ENCODE measurements at places on chromosomes 16 and 17.

DNA sequence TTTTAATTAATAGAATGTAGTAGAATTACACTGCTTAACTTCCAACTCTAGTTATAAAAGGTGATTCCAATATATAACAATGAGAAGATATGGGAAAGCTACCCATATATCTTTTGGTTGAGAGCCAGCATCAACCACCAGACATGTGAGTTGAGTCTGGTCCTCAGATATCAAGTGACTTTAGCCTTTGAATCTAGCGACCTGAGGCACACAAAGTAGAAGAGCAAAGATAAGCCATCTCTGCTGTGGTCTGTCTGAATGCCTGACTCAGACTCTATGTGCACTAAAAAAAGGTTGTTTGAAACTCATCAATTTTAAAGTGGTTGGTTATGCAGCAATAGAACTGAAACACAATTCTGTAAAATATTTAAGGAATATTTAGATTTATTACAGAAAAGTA lies 492.5 kb upstream of the SOX9 start:
- no peak for DNase-seq

DNA sequence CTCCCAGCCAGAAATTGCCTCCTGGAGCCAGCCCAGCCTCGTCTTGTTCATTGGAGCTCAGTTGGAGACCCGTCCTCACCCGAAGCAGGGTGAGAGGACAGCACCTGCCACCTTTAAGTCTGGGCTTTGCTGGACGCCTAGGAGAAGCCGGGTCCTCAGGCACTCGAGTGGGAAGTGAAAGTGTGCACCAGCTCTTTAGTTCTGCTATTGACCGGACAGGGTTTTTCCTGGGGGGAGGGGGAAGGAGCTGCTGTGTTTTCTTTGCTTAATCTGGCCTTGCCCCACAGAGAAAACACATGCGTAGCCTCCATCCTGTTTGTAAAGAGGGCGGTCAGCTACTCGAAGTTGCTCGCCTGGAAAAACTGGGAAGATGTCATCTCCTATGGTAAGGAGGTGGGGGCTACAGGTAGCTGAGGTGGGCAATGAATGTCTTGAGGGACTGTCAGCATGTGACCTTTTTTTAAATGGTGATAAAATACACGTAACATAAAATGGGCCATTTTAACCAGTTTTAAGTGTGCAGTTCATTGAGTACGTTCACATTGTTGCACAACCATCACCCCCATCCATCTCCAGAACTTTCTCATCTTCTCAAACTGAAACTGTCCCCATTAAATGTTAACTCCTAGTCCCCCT lies 34.4 kb downstream of the CMIP start:
- DNase-seq = no peak

DNA sequence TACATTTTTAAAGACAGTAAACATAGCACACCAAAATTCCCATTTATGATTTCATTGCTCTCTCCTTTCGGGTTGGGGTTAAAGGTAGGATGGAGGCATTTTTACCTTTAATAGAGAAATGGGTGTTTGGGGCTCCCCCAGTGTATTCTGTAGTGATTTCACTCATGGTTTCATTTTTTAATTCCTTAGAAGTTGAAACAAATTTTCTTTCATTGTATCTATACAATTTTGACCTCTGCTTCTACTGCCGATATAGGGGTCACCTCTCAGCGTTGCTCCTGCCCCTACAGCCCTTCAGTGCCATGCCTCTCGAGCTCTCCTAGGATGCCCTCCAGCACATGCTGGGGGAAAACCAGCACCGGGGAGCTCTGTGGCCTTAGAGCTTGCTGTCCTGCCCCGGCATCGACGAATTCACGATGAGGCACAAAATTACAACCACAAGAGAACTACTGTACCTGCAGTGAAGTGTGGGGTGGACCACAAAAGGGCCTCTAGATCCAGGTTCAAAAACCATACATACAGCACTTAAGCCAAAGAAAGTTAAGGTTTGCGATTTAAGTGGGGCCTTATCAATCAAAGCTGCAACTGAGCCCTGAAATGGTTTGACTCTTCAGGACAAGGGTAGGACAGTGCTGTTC lies 39.3 kb downstream of the LITAFD start:
- no peak for DNase-seq

DNA sequence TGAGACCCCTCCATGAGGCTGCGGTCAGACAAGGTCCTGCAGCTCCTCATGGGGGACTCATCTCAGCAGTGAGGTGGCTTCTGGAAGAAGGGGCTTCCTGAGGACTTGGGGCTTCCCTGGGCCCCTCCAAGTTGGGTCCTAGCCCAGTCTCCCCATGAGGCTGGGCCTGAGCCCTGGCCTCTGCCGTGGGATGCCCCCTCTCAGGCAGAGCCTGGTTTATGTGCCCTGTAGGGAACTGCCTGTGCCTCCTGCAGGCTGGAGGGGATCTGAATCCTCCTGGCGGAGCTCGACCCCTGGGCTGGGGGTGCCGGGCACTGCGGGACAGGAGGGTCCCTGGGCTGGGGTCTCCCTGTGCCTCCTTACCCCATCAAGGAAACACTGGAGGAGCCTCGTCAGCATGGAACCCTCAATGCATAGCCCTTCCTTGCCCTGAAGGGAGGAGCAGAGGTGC lies 45.8 kb downstream of the TNFRSF13B start:
- no peak for DNase-seq

DNA sequence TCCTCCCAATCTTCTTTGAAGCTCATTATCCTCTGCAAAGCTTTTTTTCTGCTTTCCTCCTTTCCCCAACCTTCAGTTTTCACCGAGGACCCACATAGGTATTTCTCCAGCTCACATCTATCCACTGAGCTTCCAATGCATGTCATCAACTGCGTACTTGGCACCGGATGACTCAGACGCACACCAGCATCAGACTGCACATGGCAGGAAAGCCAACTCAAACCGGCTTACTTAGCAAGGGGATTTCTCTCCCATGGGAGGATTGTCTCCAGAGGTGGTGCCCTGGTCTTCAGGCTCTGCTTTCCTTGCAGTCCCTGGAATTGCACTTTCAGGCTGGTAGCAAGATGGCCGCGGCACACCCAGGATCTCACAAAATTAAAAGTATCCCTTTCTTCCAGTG lies 1.7 kb upstream of the AKTIP start:
- DNase-seq = no peak

DNA sequence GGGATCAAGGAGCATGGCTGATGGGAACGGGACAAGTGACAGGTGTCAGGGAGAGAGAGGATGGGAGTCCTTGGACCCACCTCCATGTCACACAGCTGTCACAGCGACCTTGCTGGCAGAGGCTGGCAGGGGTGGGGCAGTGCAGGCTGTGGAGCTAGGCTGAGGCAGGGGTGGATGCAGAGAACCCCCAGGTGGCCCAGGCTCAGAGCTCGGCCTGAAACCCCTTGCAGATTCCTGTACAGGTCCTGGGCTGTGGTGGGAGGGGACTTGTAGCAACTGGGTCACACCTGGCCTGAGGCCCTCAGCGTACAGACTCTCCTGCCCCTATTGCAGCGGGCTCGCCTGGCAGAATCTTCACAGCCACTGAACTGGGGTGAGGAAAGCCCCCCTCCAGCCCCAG lies 174.1 kb downstream of the NTN1 start:
- DNase-seq = no peak

DNA sequence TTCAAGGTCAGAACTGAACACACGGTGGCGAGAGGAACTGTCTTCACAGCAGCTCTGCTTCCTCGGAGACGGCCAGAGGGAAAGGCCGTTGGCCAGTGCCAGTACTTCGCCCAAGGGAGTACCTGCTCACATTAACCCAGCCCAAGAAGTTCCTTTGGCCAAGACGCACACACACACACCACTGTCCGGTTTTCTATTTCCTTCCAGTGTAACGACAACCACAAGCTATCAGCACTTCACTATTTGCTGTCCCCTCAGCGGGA lies 744 bp upstream of the GGNBP2 start:
- peak; percentile 25 for DNase-seq

DNA sequence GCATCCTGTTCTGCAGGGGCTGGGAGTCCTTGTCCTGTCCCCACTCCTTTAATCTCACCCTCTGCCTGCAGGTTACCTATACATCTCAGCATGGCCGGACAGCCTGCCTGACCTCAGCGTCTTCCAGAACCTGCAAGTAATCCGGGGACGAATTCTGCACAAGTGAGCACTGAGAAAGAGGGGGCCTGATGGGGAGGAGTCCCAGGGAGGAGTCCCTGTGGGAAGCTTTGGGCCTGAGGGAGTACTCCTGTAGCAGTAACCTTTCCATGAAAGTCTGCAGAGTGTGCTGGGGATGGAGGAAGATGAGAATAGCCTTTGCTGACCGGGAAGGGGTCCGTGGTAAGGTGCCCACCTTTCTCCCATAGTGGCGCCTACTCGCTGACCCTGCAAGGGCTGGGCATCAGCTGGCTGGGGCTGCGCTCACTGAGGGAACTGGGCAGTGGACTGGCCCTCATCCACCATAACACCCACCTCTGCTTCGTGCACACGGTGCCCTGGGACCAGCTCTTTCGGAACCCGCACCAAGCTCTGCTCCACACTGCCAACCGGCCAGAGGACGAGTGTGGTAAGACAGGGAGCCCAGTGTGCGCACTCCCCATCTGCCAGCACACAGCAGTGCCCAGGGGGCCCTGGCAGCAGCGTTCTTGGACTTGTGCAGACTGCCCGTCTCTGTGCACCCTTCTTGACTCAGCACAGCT lies 14.8 kb downstream of the MIEN1 start:
- DNase-seq = no peak

DNA sequence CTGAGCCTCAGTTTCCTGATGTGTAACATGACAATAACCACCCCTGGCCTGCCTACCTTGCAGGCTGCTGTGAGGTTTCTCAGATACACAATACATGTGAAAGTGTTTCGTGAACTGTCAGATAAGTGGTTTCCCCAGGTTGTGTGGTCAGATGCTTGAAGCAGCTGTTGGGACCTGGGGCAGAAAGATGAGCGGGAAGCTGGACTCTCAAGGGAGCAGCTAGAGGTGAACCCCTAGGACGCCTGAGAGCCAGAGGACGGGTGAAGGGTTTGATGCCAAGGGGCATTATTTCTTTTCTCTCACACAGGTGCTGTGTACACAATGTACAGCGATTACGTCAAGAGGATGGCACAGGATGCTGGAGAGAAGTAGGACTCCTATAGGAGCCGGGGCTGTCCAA lies 2.3 kb downstream of the HIGD1B start:
- no peak for DNase-seq

DNA sequence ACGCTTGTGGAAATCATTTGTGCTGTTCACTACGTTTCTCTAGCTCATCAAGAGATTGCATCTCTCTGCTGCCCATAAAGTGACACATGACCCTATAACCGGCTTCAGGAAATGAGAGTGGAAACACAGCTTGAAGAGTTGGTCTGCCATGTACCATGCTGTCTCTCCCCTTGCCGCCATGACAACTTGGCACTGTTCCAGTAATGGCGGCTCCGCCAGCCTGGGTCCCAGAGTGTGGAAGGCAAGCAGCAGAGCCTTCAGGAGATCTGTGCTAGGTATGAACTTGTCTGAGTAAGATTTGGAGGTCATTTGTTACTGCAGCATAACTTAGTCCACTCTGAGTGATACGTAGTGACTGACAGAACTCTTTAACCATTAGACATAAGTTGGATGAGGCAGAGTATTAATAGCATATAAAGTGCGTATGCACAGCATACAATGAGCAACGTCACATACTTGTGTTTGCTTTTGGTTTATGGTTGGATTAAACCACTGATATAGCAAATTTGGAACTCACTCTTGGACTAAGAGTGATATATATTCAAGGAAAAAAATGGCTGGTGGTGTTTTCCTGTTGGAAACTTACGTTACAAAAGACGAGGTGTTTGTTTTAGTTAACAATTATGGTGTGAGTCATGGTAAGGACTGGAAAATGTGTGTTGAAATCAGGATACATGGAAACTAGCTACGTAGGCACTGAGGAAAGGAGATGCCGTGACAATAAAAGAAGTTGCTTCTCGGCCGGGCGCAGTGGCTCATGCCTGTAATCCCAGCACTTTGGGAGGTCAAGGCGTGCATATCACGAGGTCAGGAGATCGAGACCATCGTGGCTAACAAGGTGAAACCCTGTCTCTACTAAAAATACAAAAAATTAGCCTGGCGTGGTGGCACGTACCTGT lies 24.4 kb upstream of the PMP22 start:
- no peak for DNase-seq

- DNase-seq = peak; percentile 59
Measured at GRCh38 chr17:79019632-79020584, 4.1 kb upstream of the C1QTNF1 start.

GRCh38 chr17:62911114-62911513 lies 54.9 kb upstream of the TANC2 start:
- peak; percentile 68 for DNase-seq

Data from NCI-H446 (cell line).